ENCODE measurements at places on chromosomes 6 and 20.

DNA sequence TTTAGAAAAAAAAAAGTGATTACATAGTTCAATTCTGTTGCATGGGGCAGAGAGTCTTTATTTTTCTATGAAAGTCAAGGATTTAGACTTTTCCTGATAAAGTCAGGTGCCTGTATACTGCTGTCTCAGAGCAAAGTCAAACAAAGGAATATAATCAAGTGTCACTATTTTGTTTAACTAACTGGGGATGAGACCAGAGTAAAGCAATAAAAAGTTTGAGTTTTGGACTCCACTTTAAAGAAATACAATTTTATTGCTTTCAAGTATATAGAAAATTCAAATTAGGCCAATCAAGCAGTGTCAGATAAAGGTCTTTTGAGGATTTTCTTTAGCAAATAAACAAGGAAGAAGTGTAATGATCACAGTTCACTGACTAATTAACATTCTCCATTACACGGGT lies 48.7 kb upstream of the MYLIP start:
- DNase-seq = no peak

DNA sequence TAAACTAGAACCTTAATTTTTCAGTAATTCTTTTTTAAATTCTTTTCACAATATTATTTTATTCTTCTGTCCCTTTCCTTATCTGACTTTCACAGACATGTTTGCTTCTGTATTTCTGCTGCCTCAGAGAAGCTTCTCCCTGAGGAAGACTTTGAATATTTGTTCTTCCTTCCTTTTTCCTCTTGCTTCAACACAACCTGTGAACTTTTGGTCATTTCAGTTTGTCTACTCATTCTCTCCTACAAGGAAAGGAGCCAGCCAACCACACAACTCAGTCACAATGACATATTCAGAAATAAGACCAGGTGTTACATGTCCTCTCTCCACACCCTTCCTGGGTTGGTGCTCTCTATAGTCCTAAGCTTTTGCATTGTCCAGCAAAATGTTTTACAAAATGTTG lies 310.4 kb downstream of the TFAP2B start:
- no peak for DNase-seq

GRCh38 chr20:63384336-63384735 lies 23.2 kb upstream of the CHRNA4 start:
- no peak for DNase-seq

- no peak for DNase-seq
Measured at GRCh38 chr20:49896204-49896603, 19.1 kb downstream of the SPATA2 start.

- no peak for DNase-seq
Measured at GRCh38 chr6:39425346-39426072, 103.0 kb upstream of the KCNK16 start.

- DNase-seq = peak; percentile 91
Measured at GRCh38 chr6:101011186-101011585, 130.1 kb upstream of the ASCC3 start.

- no peak for DNase-seq
Measured at GRCh38 chr6:150491811-150492172, 107.9 kb upstream of the PLEKHG1 start.

DNA sequence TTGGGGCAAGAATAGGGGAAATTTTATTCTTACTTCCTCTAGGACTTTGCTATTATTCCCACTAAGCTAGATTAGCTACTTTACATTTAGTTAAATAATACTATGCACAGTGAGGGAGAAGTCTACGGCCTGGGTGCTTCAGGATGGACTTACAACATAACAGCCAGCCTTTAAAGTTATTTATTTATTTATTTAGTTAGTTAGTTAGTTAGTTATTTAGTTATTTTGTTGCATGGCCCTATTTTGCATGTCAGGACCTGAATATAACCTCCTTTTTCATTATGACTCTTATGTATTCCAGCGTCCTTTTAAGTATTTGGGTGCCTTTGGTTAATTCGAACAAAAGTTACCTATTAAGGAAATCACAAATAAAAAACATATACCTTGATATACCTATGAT lies 238.7 kb downstream of the EYS start:
- DNase-seq = no peak

- no peak for DNase-seq
Measured at GRCh38 chr6:168122521-168122920, 43.5 kb upstream of the FRMD1 start.

GRCh38 chr6:111087871-111088667 lies 766 bp downstream of the SLC16A10 start:
- peak; percentile 84 for DNase-seq

GRCh38 chr20:25382704-25383370 lies 7.8 kb downstream of the ABHD12 start:
- DNase-seq = no peak

- no peak for DNase-seq
Measured at GRCh38 chr6:127538750-127539264, 19.7 kb upstream of the MTCL3 start.

GRCh38 chr6:169424149-169424804 lies 170.6 kb upstream of the THBS2 start:
- DNase-seq = no peak

DNA sequence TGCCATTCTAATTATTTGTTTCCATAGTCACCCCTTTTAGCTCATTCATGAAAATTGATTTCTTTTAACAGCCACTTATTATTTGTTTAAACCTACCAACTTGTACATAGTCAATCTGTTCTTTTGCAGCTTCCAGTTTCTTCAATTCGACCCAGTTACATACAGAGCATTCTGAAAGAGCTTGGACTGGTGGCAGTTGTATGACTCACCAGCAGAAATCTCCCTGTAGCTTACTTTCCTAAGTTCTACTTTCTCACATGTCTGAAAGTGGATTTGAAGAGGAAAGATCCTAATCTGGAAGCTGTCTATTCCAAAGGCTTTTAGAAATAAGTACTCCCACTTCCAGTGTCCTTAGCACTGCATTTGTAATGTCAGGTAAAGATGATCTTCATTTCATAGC lies 447.9 kb downstream of the HTR1B start:
- no peak for DNase-seq

DNA sequence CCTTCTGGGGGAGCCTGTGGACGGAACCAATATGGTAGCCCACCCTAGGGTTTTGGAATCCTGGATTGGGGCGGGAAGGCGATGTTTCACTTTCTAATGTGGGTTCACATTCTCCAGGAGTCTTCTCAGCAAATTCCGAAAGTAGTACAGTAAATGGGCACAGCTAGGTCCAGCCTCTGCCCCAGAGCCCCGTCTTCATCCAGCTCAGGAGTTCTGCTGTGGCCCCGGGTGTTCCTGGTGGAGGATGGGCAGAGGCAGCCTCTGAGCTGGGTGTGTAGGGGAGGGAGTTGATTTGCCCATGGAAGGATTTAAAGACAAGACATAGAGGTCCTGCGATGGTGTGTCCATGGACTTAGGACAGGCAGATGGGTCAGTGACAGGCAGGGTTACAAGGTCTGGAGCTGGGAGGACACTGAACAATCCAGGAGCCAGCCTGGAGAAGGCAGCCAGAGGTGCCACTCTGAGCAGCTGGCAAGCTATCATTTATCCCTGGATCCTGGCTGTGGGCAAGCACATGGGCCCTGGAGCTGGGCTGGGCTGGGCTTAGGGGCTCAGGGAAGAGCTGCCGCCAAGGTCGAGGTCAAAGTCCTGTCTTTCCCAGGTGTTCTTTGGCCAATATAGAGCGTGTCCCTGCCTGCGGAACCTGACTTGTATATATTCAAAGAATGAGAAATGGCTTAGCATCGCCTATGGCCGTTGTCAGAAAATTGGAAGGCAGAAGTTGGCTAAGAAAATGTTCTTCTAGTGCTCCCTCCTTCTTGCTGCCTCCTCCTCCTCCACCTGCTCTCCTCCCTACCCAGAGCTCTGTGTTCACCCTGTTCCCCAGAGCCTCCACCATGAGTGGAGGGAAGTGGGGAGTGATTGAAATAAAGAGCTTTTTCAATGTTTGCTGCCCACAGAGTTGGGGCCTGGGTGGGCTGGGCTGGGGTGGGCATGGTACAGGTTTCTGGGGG lies 6.7 kb downstream of the CLPSL1 start:
- no peak for DNase-seq

GRCh38 chr6:88650029-88650619 lies 313.3 kb downstream of the RNGTT start:
- DNase-seq = peak; percentile 71

Measured in RPMI8226 (cell line).